ENCODE measurements at places on chromosomes 6 and 20.

DNA sequence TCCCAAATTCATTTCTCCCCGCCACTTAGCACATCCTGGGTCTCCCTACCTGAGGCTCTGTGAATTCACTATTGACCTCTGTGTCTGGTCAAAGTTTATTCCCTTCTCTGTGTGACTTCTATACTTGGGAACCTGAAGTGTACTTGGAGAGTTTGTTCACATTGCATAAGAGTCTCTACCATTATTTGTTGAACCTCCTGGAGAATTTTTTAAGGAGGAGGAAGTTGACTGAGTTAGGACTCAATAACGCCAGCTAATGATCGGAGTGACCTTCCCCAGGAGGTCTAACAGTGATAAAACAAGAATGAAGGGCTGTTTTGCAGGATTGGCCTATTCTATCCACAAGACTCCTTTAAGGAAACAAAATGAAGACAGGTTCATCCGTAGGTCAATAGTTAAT is 23.6 kb downstream of the STMND1 start:
- DNase-seq, result no peak

- DNase-seq, result no peak
Observed at GRCh38 chr6:37624121-37624520, 73.6 kb downstream of the MDGA1 start.

GRCh38 chr6:148593813-148594170 is 153.0 kb upstream of the UST start:
- DNase-seq, result no peak

- no peak for DNase-seq
Observed at GRCh38 chr6:151784441-151785214, 22.9 kb upstream of the ESR1 start.

- no peak for DNase-seq
Observed at GRCh38 chr6:144776031-144776819, 491.1 kb downstream of the UTRN start.

- DNase-seq, result no peak
Observed at GRCh38 chr20:53352727-53353440, 240.8 kb downstream of the ZNF217 start.

DNA sequence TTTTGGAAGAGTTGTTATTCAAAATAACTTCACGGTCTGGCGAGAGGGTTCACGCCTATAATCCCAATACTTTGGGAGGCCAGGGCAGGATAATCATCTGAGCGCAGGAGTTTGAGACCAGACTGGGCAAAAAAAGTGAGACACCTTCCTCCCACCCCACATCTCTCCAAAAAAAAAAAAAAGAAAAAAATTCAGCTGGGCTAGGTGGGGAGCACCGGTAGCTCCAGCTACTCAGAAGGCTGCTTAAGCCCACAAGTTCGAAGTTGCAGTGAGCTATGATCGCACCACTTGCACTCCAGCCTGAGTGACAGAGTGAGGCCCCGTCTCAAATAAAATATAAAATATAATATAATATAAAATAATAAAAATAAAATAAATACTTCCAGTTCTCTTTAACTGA is 10.4 kb downstream of the OR2B2 start:
- no peak for DNase-seq

- no peak for DNase-seq
Observed at GRCh38 chr20:3227936-3228749, 10.8 kb downstream of the SLC4A11 start.

DNA sequence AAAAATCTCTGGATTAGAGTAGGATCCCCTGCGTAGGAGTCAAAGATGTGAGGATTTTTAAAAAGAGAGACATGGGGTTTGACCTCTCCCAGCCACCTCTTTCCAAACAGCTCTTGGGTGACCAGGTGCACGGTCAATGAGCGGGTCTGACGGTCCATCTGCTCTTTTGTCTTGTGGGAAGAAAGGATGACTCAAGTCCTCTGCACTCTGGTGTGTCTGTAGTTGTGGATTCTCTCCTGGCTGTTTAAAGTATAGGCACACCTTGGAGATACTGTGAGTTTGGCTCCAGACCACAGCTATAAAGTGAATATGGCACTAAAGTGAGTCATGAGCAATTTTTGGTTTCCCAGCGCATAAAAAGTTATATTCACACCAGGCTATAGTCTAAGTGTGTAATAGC is 209.8 kb downstream of the BMP7 start:
- no peak for DNase-seq

All from activated effector memory CD4-positive, alpha-beta T cell treated with Interleukin-2 at 50 U/mL for 16 hours (primary cell).